ENCODE measurements at places on chromosomes 4 and X.

- DNase-seq, result no peak
Measured at GRCh38 chr4:169912996-169913395, 113.2 kb downstream of the MFAP3L start.

- no peak for DNase-seq
Measured at GRCh38 chr4:104500442-104500841, 5.7 kb upstream of the CXXC4 start.

- no peak for DNase-seq
Measured at GRCh38 chr4:173509036-173510001, 20.7 kb downstream of the HAND2 start.

DNA sequence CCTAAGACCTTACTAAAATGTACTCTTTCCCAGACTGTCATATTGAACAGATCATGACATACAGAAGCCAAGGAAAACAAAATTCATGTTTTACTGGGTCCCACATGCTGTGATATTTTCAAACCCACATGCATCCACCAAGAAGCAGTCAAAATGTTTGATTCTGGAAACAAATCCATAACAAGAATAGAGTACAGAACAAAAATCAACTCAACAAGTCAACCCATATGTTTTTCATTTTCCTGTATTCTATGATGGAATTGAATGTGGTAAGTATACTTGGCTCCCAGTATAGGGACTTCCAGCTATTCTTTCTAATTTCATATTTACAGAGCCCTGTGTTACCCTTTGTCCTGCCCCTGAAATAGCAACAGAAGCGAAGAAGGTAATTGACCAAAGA is 106.8 kb downstream of the COL25A1 start:
- DNase-seq, result no peak

- DNase-seq, result no peak
Measured at GRCh38 chrX:150880808-150881165, 17.7 kb downstream of the CD99L2 start.

DNA sequence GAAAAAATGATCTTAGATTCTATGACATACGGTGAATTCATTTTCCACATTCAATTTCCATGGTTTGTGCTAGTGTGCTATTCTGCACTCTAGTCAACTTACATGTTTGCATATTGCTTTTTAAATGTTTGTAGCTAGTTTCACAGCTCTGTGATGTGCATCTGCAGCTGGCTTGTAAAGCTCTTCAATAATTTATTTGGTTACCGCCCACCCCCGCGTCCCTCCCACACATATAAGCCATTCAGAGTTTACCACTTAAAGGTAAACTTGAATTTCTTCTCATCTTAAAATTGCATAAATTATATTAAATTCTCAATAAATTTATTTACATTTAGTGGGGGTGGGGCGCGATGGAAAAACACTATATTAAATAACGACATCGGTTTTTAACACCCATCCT is 291 bp upstream of the NBDY start:
- DNase-seq, result peak; percentile 5

DNA sequence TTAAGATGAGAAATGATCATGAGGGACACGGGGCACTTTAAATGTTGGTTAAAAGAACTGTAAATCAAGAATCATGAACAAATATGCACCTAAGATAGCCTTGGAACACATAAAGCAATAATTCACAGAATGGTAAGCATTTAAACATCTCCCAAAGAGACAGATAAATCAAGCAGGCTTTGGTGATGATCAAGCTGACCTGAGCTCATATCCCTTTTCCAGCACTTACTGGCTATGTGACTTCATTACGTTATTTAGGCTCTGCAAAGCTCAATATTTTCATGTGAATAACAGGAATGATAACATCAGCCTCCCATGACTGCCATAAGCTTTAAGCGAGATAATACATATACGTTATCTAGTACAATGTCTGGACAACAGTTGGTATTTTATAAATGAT is 54.9 kb downstream of the CHRNA9 start:
- DNase-seq, result no peak

GRCh38 chr4:77076889-77077635 is 1.3 kb upstream of the CCNI start:
- no peak for DNase-seq

DNA sequence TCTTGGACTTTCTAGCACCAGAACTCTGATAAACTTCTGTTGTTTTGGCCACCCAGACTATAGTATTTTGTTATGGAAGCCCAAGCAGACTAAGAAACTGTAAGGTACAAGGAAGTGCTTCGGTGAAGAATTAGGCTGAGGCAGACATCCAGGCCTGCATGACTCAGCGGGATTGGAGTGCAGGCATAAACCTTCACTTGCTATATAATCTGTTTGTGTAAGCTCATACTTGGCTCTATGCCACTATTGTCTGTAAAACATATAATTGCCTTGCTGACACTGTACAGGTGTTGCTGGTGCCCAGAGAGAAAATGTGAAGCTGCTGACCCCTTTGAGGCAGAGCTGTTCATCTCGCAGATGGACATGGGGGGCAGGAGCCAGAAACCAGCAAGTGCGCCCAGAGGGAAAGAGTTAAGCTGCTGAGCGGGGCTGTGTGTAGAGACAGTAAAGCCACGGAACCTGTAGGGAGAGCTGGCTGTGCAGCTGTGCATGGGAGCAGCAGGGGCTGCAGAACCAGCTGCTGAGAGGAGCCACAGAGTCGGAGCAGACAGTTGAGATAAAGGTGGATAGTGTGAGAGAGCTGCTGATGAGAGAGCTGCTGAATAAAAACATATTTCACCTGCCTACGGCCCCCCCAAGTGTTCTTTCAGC is 96.2 kb downstream of the RBM46 start:
- no peak for DNase-seq

DNA sequence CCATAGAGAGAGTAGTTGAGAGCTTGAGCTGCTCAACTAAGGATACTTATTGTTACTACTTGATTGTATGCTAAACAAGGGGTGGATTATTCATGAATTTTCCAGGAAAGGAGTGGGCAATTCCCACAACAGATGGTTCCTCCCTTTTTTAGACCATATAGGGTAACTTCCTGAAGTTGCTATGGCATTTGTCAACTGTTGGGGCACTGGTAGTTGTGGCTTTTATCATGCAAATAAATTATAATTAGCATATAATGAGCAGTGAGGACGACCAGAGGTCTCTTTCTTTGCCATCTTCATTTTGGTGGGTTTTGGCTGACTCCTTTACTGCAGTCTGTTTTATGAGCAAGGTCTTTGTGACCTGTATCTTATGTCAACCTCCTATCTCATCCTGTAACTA is 1403.5 kb upstream of the PABPC4L start:
- DNase-seq, result no peak

DNA sequence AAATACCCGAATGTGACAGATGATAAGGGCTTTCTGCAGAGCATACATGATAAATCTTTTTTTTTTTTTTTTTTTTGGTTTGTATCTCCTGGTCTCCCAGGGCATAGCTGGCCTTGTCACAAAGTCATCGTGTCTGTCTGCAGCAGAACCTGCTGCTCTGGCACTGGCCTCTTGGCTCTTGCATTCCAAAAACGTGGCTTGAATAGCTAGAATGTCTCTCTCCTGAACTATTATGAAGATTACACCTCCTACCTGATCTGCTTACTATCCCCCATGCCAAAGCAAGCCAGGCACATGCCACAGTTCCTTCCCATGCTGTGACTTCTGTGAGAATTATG is 50.4 kb upstream of the SCRG1 start:
- DNase-seq, result no peak

GRCh38 chr4:48962636-48963035 is 23.4 kb upstream of the CWH43 start:
- no peak for DNase-seq

DNA sequence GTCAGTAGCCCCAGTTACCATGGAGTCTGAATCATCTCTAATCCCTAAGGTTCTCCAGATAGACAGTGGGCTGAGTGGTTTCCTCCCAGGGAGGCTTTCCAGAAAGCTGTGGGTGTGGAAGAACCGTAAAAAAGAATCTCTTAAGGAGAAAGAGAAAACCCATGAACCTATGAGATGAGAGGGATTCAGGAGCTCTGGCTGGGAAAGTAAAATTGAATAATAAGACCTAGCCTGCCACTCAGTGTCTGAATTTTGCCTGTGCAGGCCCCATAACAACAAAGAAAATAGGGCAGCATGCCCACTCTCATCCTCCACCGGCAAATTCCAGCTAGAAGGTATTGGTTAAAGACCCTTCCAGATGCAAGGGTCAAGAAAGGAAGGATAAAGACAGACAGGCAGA is 16.9 kb downstream of the AWAT2 start:
- no peak for DNase-seq

DNA sequence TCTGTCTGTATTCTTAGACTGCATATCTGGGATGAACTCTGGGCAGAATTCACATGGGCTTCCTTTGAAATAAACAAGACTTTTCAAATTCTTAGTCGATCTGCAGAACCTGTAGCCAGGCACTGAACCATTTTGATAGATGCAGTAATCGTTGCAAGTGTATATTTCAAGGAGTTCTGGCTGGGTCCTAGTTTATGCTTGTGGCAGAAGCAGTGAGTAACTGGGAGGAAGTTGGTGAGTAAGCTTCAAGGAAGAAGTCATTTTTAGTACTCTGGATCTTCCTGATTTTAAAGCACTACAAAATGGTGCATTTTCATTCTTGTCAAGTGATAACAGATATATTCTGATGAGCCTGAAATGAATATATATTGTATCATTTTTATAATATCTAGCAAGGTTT is 9.5 kb downstream of the HPRT1 start:
- DNase-seq, result no peak

DNA sequence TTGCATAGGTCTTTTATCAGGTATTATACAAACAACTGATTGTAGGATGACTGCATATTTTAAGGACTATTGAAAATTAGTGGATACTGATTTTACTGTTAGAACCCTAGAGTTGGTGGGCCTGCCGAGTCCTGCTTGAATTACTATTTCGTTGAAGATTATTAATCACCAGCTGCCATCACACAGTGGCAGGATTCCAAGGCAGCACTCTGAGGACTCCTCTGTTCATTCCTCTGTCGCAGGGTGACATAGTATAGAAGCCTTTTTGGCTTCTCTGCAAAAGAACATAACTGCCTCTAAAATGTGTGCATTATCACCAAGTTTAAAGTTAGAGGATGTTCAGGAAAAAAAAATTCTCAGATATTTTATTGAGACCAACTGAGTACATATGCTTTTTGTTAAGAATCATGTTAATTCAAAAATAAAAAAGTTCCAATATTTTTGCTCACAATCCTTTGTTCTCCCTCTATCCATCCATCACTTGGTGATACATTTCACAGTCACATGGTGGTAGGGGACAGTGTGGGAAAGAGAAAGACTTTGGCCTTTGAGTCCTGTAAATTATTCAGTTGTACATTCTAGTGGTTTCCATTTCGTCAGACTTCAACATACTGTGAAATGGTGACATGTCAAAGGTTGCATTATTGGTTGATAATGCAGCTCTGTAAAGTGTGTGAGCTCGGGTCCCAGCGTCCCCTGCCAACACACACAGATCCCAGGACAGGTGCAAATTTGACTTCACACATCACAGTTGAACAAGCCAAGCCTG is 332.5 kb downstream of the GRID2 start:
- no peak for DNase-seq

DNA sequence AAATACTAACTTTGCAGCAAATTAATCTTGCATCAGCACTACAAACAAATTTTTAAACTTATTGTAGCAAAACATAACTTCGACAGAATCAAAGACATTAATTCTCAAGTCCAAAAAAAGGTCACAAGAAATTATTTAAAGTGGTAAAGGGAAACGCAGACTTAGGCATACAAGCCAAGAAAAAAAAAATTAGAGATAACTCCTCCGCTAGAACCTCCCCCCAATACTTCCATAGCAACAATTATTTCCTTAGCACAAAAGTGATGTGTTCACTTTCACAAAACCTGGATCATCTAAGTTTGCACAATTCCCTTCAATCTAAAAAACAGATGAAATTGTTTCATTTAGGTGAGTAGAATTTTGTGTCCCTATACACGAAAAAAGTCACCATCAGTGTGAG is 1.1 kb downstream of the LRBA start:
- DNase-seq, result no peak

GRCh38 chr4:29558789-29559188 is 1161.4 kb upstream of the PCDH7 start:
- DNase-seq, result no peak

DNA sequence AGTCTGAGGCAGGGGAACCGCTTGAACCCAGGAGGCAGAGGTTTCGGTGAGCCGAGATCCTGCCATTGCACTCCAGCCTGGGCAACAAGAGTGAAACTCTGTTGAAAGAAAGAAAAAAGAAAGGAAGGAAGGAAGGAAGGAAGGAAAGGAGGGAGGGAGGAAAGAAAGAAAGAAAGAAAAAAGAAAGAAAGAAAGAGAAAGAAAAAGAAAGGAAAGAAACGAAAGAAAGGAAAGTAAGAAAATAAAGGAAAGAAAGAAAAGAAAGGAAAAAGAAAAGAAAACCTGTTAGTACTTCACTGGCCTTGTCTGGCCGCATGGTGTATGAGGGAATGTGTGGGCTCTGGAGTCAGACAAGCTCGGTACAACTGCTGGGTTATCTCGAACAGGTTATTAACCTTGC is 20.8 kb upstream of the MAGEA1 start:
- no peak for DNase-seq

- DNase-seq, result no peak
Measured at GRCh38 chr4:123978637-123979036, 582.0 kb downstream of the SPRY1 start.

GRCh38 chrX:115038406-115038805 is 21.0 kb upstream of the IL13RA2 start:
- no peak for DNase-seq

GRCh38 chr4:172270397-172270796 is 457.2 kb downstream of the GALNTL6 start:
- no peak for DNase-seq

GRCh38 chrX:154446430-154446829 is 2.5 kb downstream of the FAM50A start:
- no peak for DNase-seq

GRCh38 chrX:139828033-139828432 is 104.8 kb downstream of the ATP11C start:
- DNase-seq, result no peak

DNA sequence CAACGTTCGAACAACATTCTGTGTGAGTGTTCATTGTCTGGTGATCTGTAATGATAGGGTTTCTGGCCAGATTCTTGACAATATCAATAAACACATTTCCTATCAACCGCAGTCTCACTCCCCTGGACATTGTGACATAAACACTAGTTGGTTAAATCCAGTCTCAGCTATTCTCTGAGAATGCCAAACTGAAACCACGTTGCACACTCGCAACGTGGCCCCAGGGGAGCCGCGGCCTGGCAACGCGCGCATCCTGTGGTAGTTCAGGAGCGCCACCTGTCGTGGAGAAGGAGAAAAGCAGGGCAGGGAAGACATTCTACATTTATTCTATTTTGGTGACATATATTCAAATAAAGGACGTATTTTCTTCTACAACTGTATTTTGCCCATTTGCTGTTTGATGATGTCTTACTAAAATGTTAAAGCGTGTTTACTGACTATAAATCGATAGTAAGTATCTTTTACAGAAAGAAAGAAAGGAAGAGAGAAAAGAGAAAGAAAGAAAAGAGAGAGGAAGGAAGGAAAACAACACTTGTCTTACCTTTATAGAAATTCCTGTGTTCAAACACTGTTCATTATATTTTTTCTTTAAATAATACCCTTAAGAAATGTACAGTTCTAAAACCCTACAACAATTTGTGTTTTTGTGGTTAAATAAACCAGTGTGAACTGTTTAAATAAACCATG is 738.3 kb upstream of the FRG1 start:
- DNase-seq, result no peak

Data from activated CD8-positive, alpha-beta memory T cell treated with anti-CD3 and anti-CD28 coated beads for 4 hours (primary cell).